ENCODE measurements at places on chromosomes 11 and 22.
A peak's percentile ranks its signal among the peaks of the same experiment; 100 is the strongest.

- no peak for DNase-seq
Measured at GRCh38 chr11:129259931-129260348, 67.8 kb upstream of the ARHGAP32 start.

GRCh38 chr22:37802310-37803194, 5.2 kb upstream of the GCAT start:
- DNase-seq = no peak

- DNase-seq = no peak
Measured at GRCh38 chr22:41106122-41106968, 14.0 kb downstream of the EP300 start.

DNA sequence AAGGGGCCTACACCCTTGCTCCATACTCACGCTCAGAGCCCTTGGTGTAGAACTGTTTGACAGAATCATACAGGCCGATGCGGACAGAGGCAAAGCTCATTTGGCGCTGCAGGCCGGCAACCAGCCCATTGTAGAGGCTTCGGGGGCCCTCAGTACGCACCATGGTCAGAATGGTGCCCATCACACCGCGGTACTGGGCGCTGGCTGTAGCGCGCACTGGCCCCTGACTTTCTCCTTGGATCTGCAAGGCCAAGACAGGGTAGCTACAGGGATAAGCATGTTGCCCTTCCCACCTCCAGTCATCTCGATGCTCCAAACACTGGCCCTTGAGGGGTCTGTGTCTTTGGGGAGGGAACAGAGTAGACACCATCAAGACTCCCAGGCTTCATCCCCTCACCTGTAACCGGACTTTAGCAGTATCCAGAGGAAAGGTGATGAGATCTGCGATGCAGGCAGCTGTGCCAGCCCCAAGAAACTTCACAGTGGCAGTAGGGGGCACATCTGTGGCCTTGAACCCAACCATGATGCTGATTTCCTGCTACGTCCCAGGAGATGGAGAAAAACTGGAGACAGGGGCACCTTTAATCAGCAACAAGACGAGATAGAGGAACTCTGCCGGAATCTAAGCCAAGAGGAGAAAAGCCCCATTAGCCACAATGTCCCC, 4.7 kb downstream of the UCP2 start:
- DNase-seq = no peak

- DNase-seq = no peak
Measured at GRCh38 chr11:129937592-129938238, 42.3 kb upstream of the NFRKB start.

DNA sequence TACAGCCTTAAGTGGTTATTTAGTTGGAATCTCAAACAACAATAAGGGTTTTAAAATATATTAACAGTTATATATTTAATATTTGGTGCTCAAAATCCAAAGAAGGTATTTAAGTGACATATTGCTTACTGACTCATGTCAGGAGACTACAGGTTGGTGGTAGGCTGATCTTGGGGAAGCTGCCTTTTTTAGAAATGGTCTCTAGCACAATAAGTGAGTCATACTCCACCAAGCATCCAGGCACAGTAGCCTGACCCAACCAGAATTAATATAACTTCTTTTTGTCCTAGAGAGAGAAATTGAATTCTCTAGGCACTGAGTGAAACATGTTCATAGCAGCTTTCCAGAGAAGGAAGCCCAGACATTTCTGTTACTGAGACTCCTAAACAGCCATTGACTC, 868.5 kb upstream of the TENM4 start:
- DNase-seq = no peak

DNA sequence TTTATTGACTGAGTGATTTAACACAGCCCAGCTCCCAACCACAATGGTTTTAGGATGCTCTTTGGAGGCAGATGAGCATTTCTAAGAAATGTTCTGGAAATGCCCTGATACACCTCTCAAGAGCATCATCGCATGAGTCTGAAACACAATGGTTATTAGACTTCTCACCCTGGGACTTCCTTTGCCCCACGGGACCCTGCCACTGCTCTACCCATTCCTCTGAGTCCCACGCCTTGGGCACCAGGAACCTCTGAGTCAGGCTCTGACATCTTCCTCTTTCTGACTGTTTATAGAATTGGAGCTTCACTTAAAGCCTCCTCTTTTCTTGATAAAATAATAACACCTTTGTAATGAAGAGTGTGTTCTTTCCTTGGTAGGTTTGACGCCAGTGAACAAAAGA, 85.6 kb upstream of the PARVA start:
- DNase-seq = no peak

- DNase-seq = no peak
Measured at GRCh38 chr22:27502327-27502726, 299.2 kb downstream of the MN1 start.

DNA sequence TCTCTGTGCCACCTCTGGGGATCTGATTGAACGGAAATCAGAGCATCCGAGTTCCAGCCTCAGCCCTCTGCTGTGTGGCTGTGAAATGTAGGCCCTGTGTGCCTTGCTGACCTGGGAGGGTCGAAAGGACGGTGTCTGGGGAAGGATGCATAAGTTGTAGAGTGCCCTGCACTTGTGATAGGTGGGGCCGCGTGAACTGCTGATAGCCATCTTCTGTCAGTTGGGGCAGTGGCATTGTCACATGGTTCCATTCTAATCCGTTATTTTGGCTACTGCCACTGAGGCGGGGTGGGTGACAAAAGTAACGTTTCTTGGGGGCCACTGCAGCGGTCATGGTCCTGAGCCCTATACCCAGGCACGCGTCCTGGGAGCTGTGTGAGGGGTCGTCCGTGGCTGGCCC, 63.4 kb downstream of the LRP5 start:
- no peak for DNase-seq

GRCh38 chr11:67146516-67147226, 27.6 kb downstream of the KDM2A start:
- DNase-seq = no peak

- DNase-seq = no peak
Measured at GRCh38 chr22:31093086-31093850, 12.2 kb downstream of the SMTN start.

- DNase-seq = no peak
Measured at GRCh38 chr11:9629064-9629463, 34.8 kb upstream of the SWAP70 start.

GRCh38 chr11:127521413-127521812, 520.8 kb upstream of the KIRREL3 start:
- no peak for DNase-seq

GRCh38 chr11:69010964-69011623, 2.0 kb downstream of the MRGPRF start:
- no peak for DNase-seq

DNA sequence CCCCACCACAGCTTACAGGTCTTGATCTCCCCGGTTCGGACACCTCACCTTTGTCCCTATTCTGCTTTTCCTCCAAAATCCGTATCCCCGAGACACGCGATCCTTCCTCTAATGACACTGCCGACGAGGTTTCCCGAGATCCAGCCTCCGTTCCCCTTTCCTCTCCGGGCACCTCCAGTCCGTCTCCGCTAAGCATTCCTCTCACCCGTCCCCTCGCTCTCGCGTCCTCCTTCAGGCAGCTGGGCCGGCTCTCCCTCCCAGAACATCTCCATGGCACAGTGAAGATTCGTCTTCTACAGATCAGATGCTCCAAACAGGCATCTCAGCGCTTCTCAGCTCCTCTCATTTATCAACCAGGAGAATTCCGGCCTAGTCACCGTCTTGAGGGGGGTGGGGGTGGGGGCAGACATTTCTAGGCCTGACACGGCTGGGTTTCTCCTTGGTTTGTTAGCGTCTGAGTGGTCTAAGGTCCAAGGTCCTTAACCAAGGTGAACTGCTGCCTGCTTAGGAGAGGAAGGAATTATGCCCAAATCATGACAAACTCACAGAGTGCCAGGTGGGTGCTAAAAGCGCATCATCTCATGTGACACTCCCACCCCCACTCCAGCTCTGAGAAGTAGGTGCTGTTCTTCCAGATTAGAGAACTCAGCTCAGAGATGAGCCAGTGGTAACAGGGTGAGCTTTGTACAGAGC, at the start of gene SPTBN2:
SPTBN2 (minus strand) TSS at position 524 of the 693 bp plus-strand sequence. CDS start 7,976 bp downstream, outside the sequence.
- DNase-seq = no peak

- no peak for DNase-seq
Measured at GRCh38 chr22:37556710-37557109, 3.6 kb upstream of the CDC42EP1 start.

GRCh38 chr11:44608651-44608990, 43.2 kb downstream of the CD82 start:
- DNase-seq = no peak

DNA sequence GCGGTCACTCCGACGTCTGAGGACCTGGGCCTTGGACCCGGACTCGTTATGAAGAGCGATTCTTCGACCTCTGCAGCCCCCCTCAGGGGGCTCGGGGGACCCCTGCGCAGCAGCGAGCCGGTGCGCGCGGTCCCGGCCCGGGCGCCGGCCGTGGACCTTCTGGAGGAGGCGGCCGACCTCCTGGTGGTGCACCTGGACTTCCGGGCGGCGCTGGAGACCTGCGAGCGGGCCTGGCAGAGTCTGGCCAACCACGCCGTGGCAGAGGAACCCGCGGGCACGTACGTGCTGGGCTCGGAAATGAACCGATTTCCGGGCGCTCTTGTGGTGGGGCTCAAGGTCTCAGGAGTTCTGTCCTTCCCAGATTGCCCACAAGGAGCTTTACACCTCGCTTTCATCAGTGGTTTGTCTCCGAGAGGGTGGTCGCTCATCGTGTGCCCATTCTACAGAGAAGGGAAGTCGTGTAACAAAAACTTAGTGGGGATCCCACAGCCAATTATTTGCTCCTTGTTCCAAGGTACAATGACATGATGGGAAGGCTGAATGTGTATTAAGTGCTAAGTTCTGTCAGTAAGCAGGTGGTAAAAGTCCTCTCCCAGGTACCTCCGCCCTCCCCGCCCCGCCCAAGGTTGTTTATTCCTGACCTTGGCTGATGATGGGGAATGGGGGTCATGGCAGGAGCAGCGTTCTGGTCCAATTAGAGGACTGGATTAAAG, 695 bp downstream of the PEX26 start:
- DNase-seq = peak; percentile 24

- no peak for DNase-seq
Measured at GRCh38 chr11:79406376-79406775, 34.5 kb downstream of the TENM4 start.

DNA sequence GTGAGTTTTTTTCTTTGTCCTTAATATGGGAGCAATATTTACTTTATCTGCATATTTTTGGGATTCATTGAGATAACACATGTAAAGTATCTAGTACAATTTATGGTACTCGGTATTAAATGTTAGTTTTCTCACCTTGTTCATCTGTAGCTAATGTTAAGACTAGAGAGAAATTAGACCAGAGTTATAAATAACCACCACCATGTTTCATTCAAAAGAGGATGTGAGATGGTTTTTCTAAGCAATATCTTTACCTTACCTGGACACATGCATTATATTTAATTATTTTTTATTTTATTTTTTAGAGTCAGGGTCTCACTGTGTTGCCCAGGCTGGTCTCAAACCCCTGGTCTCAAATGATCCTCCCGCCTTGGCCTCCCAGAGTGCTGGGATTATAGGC, 18.4 kb downstream of the ARHGAP42 start:
- no peak for DNase-seq

DNA sequence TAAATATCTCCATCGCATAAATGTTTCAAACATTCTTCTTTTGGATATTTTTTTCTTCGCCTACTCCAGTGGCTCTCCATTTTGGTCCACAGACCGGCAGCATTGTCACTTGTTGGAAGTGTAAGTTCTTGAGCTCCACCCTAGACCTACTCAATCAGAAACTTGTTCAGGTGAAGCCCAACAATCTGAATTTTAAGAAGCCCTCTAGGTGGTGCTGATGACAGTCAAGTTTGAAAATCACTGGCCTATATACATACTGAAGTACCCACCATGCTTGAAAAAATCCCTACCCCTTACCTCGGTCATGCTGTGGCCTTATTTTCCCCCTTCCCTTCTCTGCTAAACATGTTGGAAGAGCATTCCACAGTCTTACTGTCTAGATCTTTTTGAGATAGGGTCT, 10.2 kb upstream of the ACAT1 start:
- no peak for DNase-seq

- no peak for DNase-seq
Measured at GRCh38 chr11:106879832-106880546, 138.3 kb downstream of the GUCY1A2 start.

DNA sequence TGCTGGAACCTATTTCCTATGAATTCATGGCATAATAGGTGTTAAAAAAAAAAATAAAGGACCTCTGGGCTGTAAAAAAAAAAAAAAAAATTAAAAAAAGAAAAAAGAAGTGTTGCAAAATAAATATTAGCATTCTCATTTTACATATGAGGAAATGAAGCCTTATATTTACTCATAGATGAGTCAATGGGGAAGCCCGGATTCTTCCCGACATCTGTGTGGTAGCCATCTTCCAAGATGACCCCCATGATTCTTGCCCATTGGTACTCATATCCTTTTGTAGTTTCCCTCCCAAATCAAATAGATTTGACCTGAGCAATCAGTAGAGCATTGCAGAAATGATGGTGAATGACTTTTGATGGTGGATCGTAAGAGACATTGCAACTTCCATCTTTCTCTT, 3.0 kb upstream of the SWAP70 start:
- DNase-seq = no peak

DNA sequence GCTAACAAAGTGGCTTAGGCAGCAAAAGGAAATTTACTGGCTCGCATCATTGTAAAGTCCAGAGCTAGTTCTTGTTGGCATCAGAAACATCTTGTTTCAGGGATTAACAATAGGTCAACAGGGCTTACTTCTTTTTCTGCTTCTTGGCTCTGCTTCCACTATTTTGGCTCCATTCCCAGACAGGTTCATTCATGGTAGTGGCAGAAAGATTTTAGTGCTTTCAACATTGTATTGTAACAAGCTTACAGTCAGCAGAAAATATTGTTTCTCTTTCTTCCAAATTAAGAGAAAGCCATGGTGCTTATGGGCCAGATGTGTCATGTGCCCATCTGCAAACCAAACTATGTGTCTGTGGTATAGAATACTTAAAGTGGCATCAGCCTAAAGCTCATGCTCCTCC, 315.6 kb downstream of the RAB38 start:
- DNase-seq = no peak

DNA sequence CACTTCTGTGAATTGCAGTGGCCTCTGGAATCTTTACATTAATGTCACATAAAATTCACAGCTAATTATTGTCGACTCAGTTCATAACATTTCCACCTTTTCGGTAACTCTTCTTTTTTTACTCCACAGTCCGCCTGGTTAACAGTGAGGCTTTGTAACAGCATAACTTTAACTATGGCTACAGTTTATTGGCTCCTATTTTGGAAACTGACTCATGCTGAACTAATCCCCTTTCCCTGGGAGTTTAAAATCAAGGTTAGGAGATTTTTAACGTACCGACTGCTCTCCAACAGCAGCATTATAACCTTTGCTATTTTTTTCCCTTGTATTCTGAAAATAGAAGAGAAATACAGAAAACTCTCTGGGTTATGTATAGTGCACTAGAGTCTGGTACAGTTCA, 3.2 kb upstream of the POGLUT3 start:
- DNase-seq = no peak

DNA sequence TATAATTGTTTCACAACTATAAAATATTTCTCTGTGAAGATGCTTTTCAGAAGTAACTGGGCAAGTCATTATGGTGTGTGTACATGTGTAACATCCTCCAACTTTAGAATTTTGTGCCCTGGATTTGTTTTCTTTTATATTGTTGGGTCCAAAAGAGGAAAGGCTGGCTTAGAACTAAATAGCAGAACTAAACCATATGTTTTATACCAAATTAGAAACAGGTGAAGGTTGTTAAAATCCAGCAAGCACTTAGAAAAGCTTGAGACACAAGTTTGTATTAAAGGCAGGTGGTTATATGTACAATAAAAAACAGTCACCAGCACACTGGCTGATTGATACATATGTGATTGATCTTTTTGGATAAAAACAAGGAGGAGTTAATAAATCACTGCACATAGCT, 158.5 kb downstream of the WNT11 start:
- no peak for DNase-seq
